ENCODE measurements at places on chromosomes 1 and 21.
A peak's percentile ranks its signal among the peaks of the same experiment; 100 is the strongest.

- DNase-seq: peak; percentile 31
Observed at GRCh38 chr1:53316766-53317581, 10.9 kb downstream of the LRP8 start.

- DNase-seq: no peak
Observed at GRCh38 chr1:174939775-174940545, 59.8 kb upstream of the CACYBP start.

- DNase-seq: peak; percentile 28
Observed at GRCh38 chr1:175933801-175934200, 190.4 kb upstream of the TNR start.

DNA sequence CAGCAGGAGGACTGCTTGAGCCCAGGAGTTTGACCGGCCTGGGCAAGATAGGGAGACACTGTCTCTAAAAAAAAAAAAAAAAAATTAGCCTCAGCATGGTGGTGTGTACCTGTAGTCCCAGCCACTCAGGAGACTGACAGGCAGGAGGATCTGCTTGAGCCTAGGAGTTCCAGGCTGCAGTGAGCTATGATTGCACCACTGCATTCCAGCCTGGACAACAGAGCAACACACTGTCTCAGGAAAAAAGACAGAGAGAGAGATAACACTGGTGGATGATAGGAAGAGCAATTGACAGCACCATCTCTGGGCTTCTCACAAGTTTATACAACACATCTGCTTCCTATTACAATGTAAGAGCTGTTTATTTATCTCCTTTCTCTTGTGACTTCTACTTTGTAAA lies 2.4 kb upstream of the RNU11 start:
- DNase-seq: no peak

DNA sequence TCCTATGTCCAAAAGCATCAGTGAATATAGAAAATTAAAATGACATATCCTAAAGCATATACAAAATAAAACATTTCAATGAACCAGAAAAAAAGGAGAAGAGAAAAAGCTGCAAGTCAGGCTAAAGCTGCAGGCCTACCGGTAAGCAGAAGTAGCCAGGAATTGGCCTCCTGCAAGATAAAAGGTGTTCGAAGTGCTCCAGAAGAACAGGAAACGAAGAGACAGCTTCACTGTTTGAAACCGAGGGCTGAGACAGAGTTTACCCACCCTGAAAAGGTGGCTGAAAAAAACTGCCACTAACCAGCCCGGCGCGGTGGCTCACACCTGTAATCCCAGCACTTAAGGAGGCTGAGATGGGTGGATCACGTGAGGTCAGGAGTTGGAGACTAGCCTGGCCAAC lies 37.4 kb downstream of the NSL1 start:
- no peak for DNase-seq

DNA sequence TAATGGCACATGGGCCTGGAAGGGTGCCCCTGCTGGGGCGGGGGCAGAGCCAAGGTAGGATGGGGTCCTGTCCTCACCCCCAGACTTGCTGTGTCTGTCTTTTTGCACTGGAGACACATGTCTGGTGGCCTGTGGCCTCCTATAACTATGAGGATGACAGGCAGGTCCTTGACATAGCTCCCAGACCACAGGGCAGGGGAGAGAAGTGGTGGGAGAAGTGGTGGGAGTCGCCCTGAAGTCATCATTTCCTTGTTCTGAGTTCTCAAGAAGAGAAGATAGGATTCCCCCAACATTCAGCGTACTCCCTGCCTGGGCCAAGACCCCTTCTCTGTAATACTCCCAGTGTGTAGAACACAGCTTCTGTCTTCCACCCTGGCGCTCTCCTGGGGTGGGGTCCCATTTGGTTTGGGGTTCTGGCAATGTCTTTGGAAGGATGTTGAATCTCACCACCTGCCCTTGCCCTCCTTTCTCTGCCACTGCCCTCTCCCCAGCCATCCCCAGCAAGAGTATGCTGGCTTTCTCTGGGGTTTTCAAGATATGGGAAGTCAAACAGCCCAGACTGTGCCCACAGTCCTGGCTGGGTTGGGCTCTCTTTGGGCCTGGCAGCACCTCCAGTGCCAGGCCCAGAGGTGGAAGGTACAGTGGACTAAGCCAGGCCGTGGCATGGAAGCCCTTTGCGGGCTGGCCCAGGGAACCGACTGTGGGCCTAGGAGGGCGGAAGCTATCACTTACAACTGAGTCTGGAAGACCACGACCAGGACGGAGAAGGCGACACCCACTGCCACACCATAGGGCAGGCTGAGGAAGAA lies 19.4 kb downstream of the SLC26A9 start:
- DNase-seq: no peak

DNA sequence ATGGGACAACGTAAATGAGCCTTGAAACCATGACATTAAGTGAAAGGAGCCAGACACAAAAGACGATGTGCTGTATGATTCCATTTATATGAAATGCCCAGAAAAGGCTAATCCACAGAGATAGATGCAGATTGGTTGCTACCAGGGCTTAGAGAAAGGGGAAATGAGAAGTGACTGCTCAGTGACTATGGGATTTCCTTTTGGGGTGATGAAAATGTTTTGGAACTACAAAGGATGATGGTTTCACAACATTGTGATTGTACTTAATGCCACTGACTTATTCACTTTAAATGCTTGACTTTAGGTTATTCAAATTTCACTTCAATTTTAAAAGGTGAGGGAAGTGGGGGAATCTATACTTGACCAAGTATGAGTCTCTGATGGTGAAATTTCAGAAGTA lies 414.3 kb downstream of the SETD4 start:
- no peak for DNase-seq

DNA sequence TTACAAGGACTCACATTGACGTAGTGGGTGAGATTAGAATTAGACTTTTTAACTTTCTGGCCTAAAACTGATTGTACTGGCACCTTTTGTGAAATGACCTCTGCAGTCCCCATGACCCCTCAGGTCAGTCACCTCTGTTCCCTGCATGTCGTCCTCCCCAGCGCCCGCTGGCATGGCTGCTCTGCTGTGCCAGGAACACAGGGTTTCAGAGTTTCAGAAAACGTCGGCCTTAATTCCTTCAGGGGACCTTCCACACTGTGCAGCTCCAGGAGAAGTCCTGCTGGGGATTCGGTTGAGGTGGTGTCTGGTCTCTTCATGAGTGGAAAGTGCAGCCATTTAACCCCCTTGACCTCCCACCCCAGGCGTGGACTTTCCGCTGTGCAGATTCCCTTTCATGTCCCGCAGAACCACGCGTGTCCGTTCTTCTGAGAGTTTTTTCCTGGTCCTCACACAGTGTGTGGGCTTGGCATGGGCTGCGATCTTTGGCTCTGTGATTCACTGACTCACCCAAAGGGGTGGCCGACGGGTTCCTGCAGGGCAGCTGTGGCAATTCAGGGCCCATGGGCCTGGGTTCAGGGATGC lies 158.4 kb upstream of the COL6A1 start:
- DNase-seq: no peak

DNA sequence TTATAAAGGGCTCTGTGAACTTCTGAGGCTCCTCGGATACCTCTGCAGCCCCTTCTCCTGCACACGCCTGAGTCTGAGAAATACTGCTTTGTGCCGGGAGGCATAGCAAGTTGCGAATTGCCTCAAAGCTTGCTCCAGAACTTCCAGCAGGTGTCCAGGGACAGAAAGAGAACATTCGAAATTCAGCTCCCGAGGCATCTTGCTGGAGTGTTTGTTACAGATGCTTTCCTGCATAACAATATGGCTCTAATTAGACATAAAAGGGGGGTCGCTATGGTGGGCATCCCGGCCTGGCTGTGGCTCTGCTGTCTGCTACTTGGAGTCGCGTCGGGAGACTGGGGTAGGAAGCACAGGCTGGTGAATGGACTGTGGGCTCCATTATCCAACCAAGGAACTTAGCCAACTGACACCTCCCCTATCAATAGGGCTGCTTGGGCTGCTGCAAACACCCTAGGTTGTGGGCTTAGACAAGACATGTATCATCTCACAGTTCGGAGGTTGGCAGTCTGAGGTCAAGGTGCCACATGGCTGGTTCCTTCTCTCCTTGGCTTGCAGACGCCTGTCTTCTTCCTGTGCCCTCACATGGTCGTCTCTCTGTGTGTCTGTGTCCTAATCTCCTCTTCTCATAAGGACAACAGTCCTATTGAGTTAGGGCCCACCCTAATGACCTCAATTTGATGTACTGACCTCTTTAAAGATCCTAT lies 607.0 kb downstream of the NPHP4 start:
- DNase-seq: no peak

Measured in fibroblast of upper back skin (primary cell).